ENCODE measurements at places on chromosomes 13 and 19.

DNA sequence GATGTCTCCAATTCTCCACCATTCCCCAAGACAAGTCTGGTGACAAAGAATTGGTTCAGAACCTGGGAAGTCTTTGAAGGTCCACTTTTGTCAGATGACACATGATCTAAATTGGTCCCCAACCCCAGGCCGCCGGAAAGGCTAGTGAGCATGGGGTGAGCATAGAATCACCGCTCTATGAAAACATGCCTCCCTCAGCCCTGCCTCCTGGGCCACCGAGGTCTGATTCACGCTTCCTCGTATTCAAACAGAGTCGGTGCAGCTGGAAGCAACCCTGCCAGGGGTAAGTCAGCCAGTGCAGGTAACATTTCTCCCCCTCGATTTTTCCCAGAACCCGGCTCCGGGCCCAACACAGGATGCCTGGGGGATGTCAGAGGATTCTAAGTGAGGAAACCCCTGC, 33.9 kb upstream of the KLF2 start:
- DNase-seq: no peak

DNA sequence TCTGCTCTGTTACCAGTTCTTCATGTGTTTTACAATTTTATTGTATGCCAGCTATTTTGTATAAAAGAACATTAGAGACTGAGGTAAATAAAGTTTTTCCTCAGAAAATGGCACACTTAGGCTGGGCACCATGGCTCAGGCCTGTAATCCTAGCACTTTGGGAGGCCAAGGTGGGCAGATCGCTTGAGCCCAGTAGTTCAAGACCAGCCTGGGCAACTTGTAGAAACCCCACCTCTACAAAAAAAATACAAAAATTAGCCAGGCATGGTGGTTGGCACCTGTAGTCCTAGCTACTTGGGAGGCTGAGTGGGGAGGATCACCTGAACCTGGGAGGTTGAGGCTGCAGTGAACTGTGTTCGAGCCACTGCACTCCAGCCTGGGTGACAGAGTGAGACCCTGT, 32.0 kb downstream of the CCDC8 start:
- no peak for DNase-seq

DNA sequence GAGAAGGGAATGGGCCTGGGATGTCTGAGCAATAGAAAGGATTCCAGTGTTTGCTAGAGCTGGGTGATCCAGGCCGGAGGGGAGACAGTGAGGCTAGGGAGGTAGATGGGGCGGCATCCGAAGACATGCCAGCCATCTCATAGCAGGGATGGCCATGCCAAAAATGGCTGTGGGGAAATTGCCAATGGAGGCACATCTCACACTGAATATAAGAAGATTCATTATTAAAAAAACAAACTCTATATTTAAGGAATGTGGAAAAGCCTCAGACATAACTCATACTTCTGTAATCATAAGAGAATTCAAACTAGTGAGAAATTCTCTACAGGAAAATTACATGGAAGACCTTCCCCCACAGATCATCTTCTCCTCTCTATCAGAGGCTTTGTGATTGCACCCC, 289.2 kb downstream of the FGF9 start:
- no peak for DNase-seq

- peak; percentile 79 for DNase-seq
Measured at GRCh38 chr19:34588249-34588648, 88.7 kb downstream of the SCGB2B2 start.

DNA sequence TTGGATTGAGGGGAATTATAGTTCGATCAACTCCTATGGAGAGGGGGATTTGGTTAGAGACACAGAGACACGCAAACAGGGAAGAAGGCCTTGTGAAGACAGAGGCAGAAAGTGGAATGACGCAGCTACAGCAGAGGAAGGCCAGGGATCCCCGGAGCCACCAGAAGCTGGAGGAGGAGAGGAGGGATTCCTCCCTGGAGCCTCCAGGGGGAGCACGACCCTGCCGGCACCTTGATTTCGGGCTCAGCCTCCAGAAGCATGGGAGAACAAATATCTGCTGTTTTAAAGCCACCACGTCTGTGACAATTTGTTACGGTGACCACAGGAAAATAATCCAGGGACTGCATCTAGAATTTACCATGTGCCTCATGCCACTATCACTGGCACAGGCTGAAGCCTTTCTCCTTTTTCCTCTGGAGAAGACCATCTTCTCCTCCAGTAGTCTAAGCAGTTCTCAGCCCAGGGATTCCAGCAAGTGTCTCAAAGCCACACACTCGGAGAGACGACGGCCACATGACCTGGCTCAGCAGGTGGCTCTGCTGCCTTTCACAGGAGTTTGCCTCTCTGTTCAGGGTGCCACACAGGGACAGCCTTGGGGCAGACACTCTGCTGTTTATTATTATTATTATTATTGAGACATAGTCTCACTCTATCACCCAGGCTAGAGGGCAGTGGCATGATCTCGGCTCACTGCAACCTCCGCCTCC, 39.9 kb upstream of the CCNE1 start:
- DNase-seq: peak; percentile 79

DNA sequence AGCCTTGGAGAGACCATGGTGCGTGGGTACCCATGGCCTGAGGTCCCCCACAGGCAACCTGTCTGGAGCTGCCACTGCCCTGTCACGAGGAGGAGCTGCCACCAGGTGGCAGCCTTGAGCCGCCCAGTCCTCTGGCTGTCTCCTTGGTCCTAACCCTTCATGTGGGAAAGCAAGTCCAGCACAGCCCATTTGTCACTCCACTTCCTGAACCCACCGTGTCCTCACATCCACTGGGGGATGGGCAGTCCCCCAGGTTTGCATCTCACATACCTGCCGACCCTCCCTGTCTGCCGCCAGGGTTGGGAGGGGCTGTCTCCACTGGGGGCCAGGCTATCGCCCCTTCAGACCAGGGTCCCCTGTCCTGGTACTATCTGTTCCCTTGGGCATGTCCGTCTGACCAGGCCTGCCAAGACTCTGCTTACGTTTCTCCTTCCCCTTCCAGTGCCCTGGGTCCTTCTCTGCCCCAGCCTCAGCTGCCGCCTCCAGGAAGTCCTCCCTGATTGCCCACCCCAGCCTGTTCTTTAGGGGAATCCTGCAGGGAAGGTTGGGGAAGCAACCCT, 4.5 kb downstream of the FAM174C start:
- DNase-seq: peak; percentile 79

DNA sequence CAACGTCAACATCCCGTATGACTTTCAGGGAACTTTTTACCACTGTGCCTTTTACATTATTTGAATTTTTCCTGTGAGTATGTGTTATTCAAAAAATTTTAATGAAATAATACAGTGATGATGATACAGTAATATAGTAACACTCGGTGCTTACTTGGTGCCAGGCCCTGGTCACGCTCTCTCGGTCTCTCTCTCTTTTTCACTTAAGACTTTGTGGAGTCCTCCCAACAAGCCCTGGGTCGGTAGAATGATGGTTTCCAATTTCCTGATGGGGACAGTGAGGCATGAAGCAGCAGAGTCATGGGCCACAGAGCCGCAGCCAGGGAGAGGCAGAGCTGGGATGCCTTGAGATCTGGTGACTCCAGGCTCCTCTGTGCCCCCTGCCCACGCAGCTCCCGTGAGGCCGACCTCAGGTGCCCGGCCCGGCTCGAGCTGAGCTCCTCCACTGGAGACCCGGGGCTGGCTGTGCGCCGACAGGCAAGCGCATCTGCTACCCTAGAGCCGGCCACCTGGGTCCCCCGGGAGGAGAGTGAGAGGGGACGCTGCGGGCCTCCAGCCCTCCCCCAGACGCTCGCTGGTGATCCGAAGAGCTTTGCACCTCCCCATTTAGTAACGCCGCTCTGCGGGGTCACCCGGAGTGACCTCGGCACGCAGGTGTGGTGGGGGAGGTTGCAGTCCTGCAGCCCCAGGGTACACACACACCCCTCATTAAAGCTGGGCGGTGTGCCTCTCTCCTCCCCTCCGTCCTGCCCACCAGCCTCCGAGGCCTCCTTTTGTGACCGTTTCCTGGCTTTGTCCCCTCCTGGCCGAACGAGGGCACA, 4.4 kb upstream of the SBK3 start:
- DNase-seq: peak; percentile 56

GRCh38 chr13:21556051-21556450, 47.9 kb downstream of the MICU2 start:
- DNase-seq: no peak

- DNase-seq: no peak
Measured at GRCh38 chr13:110416131-110417025, 109.3 kb downstream of the COL4A2 start.

- DNase-seq: no peak
Measured at GRCh38 chr13:31543190-31543589, 196.1 kb upstream of the RXFP2 start.

GRCh38 chr13:23876265-23876664, 12.9 kb downstream of the MIPEP start:
- no peak for DNase-seq

DNA sequence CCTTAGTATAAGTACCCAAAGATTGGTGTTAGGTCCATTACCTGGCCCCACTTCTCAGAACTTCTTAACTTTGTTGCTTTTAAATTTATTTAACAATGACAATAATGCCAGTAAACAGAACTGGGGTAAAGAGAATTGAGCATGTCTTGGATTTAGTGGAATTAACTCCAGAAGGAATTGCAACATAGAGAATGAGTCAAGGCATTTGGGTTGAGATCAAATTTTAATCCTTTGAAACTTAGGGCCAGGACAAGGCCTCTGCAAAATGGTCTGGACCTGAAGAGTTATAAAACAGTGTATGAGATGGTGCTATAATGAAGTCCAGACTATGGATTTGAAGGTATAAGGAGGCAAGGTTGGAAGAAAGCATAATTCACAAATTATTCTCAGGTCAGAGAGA, 1030.4 kb downstream of the SLITRK5 start:
- DNase-seq: no peak

- DNase-seq: no peak
Measured at GRCh38 chr19:15974856-15975255, 26.0 kb downstream of the OR10H4 start.

GRCh38 chr19:8004723-8005513, 523 bp downstream of the ELAVL1 start:
- DNase-seq: no peak

DNA sequence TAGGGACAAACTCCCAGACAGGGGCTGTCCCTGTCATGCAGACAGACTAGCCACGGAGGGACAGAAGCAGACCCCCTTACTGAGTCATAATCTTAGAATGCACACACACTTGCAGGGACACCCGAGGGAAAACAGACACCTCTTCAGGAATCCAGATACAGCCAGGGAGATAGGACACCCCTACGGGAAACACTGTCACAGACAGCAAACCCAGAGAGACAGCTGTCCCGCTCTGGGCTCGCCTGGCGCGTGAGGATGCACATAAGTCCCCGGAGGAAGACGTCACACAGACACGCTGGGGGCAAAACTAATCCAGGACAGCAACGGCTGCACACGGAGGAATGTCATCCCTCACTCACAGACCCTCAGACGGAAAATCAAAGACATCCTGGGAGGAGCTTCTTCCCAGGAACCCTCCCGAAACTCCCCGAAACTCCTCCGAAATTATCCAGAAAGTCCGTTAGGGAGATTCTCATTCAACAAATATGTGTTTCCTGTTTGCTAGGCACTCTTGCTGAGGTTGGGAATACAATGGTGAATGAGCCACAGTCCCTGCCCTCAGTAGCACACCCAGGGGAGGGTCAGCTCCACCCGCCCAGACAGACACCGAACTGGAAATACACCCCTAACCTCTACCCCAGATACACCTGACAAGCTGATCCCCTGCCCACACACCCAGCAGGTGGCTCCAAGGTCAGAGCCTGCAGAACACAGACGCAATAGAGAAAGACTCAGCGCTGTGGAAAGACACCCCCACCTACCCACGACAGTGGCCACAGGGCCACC, 15.2 kb upstream of the TOMM40 start:
- no peak for DNase-seq

- DNase-seq: no peak
Measured at GRCh38 chr13:99662678-99663077, 161.4 kb downstream of the TM9SF2 start.

GRCh38 chr13:27599845-27600553, 20.3 kb downstream of the LNX2 start:
- peak; percentile 33 for DNase-seq

DNA sequence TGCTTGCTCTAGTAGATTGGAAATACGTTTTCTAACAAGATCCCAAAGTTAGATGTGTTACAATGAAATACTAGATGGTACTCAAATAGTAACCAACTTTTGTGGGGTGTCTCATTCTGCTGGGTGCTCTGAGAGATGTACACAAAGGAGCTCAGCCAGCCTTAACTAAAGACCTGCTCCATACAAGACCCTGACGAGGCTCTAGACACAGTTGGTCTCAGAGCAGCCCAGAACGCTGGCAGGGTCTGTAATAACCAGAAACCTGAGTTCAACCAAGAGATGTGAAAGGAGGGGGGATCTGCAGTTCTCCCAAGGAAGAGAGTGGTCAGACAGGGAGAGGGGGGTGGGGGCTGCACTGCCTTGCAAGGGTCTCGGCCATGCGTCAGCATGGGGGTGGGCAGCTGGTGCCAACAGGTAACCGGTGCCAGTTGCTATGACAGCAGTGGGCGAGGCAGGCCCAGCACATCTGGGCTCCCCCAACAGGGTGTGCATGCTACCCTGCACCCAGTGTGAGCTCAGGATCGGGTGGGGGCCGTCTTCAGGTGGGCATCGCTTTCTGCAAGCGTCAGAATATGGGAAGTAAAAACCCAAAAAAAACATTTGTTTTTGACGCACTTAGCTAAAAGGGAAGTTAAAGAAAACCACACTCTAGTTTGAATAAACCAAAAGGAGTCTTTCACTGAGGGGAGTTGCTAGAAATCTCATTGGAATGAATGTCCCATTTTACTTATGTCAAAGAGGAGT, 68.0 kb upstream of the GPR183 start:
- DNase-seq: no peak

GRCh38 chr13:31781064-31781463, 41.7 kb downstream of the RXFP2 start:
- DNase-seq: no peak

GRCh38 chr19:40608240-40608621, 7.1 kb downstream of the LTBP4 start:
- DNase-seq: no peak

DNA sequence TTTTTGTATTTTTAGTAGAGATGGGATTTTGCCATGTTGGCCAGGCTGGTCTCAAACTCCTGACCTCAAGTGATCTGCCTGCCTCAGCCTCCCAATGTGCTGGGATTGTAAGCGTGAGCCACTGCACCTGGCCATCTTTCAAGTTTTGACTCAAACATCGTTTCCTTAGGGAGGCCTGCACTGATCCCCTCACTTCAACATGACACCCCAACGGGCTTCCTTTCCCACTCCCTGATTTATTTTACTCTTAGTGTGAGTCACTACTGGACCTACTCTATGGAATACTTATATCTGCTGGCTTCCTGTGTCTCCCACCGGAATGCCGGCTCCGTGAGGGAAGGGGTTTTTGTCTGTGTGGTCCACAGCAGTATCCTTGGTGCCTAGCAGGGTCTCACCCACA, 4.5 kb upstream of the ADAMTS10 start:
- no peak for DNase-seq

All from Calu3 (cell line).